ENCODE measurements at places on chromosomes 3 and 15.

DNA sequence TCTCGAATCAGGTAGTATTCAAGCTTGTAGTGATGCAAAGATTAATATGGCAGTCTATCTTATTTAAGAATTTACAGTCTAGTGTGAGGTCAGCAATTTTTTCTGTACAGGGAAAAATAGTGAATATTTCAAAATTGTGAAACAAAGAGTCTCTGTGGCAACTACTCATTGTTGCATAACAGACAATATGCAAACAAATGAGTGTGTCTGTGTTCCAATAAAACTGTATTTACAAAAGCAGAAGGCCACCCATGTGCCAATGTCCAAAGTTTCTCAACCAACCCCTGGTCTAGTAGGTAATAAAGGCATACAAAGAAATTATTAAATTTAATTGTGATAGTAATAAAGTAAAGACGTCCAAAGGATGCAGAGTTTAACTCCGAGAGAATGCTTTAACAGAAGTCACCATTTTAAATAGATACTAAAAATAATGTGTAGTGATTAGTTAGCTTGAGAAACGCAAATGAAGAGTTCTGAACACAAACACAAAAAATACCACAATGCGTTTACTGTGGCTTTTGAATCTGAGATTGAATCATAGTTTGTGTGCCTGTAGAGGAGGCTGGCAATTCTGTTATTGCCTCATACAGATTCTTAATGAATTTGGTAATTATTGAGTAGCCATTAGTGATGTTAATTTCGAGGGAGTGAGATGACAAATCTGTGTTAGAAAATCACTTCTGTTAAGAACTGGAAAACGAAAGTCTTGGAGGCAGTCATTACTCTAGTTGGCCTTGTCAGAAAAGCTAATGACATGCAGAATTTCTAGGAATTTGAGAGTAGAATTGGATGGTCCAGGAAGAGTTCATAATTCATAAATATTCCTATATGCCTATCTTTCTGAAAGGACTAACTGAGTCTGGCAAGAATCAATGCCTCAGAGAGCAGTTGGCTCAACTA, 48.7 kb downstream of the CADM2 start:
- DNase-seq = no peak

GRCh38 chr3:175948041-175948440, 1088.9 kb downstream of the NAALADL2 start:
- DNase-seq = no peak

GRCh38 chr3:73697020-73697419, 72.3 kb upstream of the PDZRN3 start:
- DNase-seq = no peak

DNA sequence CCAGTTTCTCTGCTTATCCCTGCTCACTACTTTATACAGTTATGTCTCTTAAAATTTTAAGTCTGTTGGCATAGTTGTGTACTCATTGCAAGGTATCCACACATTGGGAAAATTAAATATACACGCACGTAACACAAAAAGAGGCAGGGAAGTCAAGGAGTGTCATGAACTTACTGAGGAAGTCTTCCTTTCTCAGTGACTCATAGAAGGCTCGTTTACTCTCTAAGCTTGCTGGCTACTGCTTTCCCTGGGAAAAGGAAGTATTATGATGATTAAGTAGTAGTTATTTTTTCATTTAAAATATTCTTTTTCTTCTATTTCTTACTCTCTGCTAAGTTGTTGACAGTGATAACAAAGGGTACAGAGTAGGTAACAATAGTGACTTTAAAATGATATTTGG, 287.3 kb downstream of the UBE2E2 start:
- DNase-seq = no peak

GRCh38 chr3:73073091-73073707, 11.7 kb downstream of the EBLN2 start:
- no peak for DNase-seq
